SK-N-MC (cell line): ENCODE measurements at places on chromosomes 2 and 18.

GRCh38 chr2:168964251-168964807, 63.2 kb downstream of the G6PC2 start:
- DNase-seq: no peak

DNA sequence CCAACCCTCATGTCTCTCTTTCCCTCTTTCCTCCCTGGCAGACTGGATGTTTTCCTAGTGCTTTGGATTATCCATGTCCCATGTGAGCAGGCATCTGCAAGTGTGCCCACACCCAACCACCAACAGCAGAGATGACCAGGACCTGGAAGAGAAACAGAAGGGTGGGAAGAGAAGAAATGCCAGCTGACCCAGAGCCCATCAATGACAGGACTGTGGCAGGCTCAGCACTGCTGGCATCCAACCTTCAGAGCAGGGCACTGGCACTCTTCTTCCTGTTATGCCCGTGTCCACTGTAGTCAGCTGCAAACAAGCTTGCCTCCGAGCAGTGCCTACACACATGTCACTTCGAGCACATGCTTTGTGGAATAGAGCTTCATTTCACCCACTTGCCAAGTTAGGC, 121.1 kb downstream of the TANC1 start:
- DNase-seq: no peak

DNA sequence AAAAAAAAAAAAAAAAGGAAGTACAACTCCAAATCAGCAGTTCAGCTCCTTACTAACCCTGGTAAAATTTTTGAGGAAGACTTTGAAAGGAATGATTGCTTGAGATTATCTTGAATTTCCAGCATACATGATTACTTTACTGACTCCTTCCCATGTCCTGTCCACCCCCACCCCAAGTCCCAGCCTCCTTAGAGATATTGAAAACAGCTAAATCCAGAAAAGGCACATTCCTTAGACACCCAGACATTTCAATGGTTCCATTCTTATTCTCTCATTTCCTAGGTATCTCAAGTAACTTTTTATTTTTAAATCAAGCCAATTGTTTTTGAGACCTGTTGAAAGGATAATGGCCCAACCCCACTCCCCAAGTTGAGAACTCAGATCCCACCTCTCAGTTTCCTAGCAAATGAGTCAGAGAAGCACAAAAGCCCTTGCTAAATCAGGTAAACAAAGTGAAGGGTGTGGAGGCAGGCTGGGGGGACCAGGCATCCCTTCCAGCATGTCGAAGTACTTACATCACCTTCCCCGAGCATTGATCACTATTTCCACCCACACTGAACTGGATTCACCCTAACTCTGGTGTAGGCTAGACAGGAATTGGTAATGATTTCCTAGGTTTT, 95.4 kb upstream of the FZD7 start:
- no peak for DNase-seq

DNA sequence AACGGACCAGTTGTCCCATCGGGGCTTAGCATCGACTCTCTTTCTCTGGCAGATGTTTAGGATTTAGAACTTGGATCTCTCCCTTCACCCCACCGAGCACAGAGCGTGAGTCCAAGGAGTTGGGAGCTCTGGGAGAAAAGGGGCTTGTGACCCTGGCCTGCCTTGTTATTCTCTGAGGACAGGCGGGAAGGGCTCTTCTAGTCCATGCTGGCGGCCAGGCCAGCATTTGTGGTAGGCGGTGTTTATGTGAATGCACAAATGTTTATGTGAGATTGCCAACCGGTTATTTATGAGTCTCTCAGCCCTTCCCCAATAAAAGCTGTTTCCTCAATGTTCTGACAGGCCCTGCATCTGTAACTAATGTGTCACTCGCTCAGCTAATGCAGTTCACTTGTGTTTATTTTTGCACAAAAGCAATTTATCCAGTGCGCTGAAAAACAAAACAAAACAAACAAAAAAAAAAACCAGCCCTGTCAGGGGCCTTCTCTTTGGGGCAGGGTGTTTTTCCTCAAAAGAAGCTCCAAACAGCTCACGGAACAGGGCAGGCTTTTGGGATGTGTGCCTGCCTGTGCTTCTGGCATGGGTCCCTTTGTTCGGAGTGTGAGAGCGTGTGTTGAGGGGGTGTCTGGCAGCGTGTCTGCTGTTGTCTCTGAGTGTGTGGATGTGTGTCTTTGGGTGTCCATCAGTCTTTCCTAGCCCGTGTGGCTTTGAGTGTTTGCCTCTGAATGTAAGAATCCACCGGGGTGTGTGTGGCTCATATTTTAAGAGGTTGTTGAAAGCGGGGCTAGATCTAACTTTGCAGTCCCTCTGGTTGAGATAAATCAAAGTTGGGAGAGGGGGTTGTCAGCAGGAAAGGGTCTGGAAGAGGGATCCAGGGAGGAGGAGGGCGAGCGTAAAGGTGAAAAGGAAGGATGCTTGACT, 52.8 kb upstream of the HAAO start:
- no peak for DNase-seq

DNA sequence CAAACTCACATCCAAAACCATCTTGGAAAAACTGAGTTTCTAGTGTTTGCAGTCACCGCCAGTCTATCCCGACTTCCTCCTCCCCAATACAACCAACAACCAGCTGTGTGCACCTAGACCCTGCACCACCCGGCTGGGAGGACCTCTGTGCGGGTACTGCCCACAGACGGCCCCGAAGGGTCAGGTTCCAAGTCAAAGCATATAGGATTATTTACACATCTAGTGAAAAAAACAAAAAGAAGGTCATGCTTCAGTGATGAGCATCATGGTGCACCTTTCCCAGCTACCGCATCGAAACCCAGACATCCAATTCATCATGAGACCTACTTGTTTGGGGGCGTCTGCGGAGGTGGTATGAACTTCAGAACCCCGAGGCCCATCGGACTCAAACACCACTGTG, 124.8 kb downstream of the ZNF516 start:
- DNase-seq: no peak

DNA sequence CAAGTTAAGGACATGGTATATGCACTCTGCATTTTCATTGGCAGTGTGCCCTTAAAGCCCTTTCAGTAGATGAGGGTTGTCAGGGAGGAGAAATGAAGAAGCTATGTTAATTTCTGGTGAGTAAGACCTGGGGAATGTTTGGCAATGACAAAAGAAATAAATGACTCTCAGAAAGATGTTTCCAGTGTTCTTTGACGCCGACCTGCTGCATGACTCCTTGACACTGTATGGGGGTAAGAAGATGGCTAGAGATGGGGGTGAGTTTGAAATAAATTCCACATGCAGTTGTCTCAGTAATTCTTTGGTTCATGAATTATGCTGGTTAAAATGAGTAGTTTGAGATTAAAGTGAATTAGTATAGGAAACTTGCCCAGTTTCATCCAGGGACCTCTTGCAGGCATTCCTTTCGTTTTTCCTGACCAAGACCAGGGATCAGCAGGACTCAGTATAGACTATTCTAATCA, 5.9 kb downstream of the CCDC121 start:
- DNase-seq: no peak

GRCh38 chr2:223602972-223603371, 811 bp upstream of the SCG2 start:
- DNase-seq: no peak

DNA sequence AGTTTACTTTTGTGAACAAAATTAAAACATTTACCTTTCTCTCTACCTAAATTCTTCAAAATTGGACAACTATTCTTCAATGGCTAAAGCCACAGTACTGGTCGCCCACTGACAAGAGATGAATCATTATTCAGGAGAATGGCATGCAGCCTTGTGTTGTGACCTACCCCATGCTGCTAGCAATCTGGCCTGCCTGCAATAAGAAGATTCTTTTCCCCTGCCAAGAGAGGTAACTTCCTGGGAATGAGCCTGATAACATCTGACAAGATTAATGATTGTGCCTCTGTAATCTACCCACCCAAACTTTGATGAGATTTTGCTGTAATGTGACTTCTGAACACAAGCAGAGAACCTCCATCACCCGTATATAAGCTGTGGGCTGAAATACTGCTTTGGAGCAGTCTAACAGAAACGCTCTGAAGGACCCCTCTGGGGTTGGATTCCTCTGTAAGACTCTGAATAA, 47.0 kb upstream of the ST3GAL5 start:
- no peak for DNase-seq

- DNase-seq: no peak
These were observed 204.4 kb downstream of the CCDC102B start for GRCh38 chr18:69002233-69002632.

DNA sequence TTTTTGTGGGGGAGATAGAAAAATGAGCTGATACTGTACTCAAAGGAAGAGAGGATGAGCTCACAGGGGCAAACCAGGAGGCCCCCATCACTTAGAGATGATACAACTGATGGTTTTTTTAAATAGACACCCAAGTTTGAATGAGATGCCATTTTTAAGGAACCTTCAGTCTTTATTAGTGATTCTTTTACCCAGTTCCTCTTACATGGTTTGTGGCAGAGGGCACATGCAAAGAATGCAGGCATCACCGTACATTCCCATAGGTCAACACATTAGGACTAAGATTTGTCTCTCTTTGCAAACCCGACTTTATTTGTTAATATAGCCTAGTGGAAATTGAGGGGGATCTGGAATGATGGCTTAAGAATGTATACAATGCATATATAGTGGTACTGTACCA, 250.9 kb downstream of the ASXL3 start:
- no peak for DNase-seq

GRCh38 chr2:207844648-207845047, 74.9 kb upstream of the FZD5 start:
- no peak for DNase-seq

GRCh38 chr2:33091541-33092123, 144.9 kb downstream of the LTBP1 start:
- no peak for DNase-seq

- DNase-seq: no peak
These were observed 47.1 kb downstream of the CTDP1 start for GRCh38 chr18:79726721-79727120.

- DNase-seq: no peak
These were observed 19.8 kb downstream of the USP40 start for GRCh38 chr2:233546774-233547173.

DNA sequence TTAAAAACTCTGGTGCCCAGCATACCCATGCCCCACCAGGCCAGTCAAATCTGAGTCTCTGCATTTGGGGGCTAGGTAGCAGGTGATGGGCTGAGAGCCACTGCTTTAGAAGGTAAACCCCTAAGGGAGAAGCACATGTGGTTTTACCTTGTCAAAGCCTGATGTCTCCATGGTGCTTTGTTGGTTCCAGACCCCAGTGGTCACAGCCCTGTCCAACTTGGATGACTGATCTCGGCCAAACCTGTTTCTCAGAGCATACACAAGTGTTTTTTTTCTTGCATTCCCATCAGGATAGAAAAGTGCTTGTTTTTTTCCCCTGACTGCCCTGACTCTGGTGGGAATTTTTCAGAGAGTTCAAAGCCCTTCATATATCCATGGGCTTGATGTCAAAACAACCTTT, 13.5 kb downstream of the PLB1 start:
- DNase-seq: no peak

GRCh38 chr18:63292831-63293683, 26.5 kb downstream of the BCL2 start:
- no peak for DNase-seq
